ENCODE measurements at places on chromosomes 11 and 22.

GRCh38 chr22:35582218-35582860 lies 34.8 kb downstream of the MB start:
- DNase-seq = no peak

GRCh38 chr11:119027561-119028345 lies 2.9 kb downstream of the SLC37A4 start:
- DNase-seq = no peak

DNA sequence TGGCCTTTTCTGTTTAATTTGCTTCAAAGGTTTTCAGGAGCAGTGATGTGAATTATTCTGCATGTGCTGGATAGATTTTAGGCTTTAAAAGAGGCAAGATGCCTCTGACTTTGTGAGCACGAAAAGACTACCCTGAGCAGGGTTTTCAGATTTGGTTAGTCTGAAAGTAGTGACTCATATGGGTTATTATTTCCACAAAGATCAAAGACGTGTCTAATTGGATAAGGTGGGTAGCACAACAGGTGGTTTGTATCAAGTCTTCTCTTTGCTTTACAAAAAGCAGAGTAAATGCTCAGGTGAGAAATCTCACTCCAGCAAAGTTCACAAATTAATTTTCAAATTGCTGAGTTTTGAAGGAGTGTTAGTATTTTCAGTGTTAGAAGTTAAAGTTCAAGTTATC lies 37.6 kb upstream of the DBX1 start:
- DNase-seq = no peak

DNA sequence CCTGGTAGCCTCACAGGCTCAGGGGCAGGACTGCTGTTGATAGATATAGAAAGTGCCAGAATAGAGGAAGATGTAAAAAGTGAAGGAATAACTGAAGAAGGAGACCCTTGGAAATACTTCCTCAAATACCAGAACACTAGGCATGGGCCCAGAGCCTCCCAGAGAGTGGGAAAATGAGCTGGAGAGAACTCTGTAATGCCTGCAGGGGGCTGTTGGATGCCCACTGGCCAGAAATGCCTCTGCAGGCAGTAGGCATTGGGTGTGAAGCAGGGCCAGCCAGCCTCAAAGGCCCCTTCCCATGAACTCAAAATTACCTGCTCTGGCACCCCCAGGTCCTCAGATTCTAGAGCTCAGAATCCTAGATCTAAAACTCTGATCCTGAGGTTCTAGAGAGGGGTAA lies 15.1 kb downstream of the P2RY2 start:
- DNase-seq = no peak

- no peak for DNase-seq
These were observed 20.5 kb upstream of the MIEF1 start for GRCh38 chr22:39481595-39481994.

GRCh38 chr11:17738151-17738973 lies 3.8 kb downstream of the KCNC1 start:
- no peak for DNase-seq

DNA sequence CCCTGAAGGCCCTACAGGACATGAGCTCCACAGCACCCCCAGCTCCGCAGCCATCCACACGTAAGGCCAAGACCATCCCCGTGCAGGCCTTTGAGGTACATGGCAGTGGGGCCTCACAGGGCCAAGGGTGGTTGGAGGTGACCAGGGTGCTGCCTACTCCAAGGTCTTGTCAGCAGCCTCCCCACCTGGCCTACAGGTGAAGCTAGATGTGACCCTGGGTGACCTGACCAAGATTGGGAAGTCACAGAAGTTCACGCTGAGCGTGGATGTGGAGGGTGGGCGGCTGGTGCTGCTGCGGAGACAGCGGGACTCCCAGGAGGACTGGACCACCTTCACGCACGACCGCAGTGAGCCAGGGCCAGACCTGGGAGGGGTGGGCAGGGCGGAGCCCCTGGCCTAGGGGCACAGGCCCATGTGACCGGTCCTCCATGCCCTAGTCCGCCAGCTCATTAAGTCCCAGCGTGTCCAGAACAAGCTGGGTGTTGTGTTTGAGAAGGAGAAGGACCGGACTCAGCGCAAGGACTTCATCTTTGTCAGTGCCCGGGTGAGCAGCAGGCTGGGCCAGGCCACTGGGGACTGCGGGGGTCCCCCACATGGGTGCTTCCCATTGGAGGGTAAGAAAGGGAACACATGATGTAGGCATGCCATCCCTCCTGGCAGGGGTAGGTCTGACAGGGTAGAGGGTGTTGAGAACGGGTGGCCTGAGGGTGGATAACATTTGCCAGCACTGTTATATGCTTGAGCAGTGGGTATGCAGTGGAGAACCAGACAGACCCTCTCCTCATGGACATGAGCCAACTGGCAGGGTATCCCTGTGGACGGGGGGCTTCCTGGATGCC lies 5.6 kb downstream of the INPPL1 start:
- DNase-seq = no peak

- no peak for DNase-seq
These were observed 157.2 kb upstream of the TMEM45B start for GRCh38 chr11:129658526-129658867.

- no peak for DNase-seq
These were observed 28.9 kb upstream of the ACER3 start for GRCh38 chr11:76831686-76832310.

GRCh38 chr11:73645972-73646631 lies at the start of gene PLEKHB1:
Gene PLEKHB1 (plus strand): TSS chr11:73646581. CDS start chr11:73646609, 28 bp downstream.
- DNase-seq = no peak

DNA sequence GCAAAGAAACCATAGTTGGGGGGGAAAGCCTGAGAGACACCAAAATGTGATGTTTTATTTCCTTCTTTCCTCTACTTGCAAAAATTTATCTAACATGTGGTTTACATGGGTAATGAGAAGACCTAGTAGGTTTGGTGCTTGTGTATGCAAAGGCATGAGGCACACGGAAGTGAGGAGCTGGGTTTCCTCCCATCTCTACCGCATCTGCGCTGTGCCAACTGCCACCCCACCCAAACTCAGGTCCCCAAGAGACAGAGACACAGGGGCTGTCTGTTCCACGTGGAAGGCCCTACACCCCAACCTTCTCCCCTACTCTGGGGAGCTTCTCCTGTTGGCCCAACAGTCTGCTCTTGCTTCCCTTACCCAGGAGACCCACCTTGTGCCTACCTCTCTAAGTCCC lies 4.8 kb downstream of the RTL6 start:
- DNase-seq = no peak

DNA sequence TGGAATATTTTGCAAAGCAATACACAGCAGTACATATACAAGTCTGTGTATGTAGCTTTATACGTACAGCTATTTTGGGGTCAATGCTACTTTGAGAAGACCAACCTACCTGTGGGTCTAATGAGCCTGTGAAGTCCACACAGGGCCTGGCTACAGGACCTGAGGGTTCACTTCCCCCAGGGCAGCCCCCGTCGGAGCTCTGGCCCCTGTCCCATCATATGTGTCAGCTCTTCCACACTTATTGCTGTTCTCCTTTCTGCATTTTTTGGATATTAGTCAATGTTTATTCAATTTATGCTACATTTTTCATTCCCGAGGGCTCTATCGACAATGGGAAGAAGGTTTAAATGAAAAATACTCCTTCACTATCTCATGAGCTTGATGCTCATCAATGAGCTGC lies 1473.6 kb downstream of the BRD1 start:
- no peak for DNase-seq

- no peak for DNase-seq
These were observed 77.9 kb downstream of the FBXO7 start for GRCh38 chr22:32552521-32552920.

DNA sequence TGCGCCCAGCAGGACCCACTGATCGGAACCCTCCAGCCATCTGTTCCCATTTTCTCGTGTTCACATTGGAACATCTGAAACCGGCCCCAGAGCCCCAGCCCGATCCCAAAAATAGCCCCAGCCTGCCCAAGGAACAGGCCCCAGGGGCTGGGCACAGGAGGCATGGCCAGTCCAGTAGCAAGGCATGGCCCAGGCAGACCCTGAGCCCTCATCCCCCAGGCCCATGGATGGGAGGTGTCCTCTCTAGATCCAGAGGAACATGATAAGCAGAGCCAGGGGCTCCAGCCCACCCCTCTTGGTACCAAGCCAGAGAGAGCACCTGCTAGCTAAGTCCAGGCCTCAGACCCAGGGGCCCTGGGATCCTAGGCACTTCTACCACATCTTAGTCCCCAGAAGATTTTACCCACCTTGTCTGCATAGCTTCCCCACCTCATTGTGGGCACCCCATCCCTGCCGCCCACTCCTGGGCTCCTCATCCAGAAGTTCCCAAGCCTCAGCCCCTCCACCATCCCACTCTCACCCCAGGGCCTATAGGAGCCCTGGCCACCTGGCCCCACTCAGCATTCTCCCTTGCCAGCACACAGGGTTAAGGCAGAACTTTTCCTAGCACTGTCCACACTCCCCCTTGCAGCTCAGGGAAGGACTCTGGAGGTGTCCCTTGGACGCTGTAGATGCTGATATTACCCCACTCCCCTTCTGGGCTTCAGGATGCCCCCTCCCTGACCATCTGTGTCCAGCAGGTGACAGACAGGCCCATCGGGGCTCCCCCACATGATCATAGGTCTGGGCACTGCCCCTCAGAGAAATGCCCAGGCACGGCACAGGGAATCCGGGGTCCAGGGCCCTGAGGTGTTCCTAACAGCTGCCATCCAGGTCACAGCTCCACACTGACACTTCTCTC lies 9.5 kb downstream of the BCL9L start:
- DNase-seq = no peak

GRCh38 chr22:48432781-48433518 lies 1394.7 kb downstream of the BRD1 start:
- DNase-seq = no peak

- no peak for DNase-seq
These were observed 7.5 kb downstream of the CTTN start for GRCh38 chr11:70405679-70406395.

GRCh38 chr11:1807264-1807995 lies 27.4 kb upstream of the SYT8 start:
- DNase-seq = no peak

DNA sequence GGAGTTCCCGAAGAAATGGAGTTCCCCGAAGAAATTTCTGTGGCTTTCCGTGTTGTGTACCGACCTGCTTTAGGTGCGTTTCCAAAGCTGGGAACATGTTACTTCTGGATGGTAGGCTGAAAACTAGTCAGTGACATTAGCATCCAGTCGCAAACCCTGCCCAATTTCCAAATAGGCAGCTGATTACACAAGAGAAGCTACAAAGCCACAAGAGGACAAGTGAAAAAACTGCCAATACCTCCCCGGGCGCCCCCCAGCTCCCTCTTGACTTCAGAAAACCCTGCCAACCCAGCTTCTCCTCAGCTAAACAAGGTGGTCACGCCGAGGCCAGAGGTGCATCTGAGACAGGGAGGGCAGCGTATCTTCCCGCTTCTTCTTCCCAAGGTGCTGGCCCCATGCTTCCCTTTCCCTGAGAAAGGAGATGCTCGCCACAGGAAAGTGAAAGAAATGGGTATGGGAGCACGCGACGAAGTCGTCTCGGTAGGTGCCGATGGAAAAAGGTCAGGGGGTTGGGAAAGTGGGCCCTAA lies 551 bp downstream of the AGBL2 start:
- peak; percentile 29 for DNase-seq

GRCh38 chr11:20937826-20938225 lies 268.4 kb downstream of the NELL1 start:
- no peak for DNase-seq

DNA sequence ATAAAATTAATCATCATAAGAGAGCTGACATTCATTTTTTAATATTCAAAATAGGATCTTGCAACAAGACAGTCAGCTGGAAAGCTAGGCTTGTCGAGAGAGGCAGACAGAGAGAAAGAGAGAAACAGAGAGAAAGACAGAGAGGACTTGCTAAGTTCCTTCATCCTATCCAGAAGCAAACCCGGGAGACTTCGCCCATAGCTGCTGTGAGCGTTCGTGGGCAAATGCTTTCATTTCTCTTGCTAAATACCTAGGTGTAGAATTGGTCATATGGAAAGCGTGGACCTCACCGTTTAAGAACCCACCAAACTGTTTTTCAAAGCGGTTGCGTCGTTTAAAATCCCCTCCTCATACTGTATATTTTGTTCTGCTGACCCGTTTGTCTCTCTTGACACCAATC lies 25.3 kb upstream of the KRTAP5-6 start:
- DNase-seq = no peak

GRCh38 chr11:2771758-2772466 lies 72.1 kb upstream of the KCNQ1OT1 start:
- DNase-seq = no peak

GRCh38 chr11:103988595-103988969 lies 47.9 kb upstream of the DDI1 start:
- DNase-seq = no peak

- no peak for DNase-seq
These were observed 40.4 kb downstream of the SLCO2B1 start for GRCh38 chr11:75191330-75191717.

- no peak for DNase-seq
These were observed 5.4 kb downstream of the EMID1 start for GRCh38 chr22:29211066-29211465.

DNA sequence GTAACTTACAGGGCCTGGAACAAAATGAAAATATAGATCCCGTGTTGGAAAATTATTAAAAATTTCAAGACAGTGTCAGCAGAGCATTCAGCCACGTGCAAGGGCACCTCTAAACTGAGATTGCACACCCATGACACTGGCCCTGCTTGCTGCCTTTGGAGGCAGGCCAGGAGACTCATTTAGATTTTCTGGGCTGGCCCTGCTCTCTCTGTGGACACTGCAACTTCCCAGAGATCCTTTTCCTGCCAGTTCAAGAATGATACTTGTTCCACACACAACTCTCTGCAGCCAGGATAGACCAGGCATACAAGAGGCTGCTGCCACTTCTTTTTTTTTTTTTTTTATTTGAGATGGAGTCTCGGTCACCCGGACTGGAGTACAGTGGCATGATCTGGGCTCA lies 56.7 kb upstream of the PTPRJ start:
- no peak for DNase-seq

DNA sequence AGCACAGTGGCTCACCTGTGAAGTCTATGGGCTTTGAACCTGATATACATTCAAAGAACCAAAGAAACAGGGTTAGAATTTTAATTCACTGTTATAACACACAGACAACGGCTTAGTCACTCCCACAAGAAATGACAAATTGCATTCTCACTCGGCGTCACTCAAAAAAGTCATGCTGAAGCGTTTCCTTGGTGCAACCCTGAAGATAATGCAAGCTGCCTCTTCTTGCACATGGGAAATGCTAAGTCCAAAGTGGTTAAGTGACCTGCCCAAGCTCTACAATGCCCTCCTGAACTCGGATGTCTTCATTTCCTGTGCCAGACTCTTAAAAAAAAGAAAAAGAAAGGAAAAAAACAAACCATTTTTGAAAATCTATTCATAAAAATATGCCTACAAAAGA lies 10.0 kb downstream of the LGR4 start:
- DNase-seq = no peak

DNA sequence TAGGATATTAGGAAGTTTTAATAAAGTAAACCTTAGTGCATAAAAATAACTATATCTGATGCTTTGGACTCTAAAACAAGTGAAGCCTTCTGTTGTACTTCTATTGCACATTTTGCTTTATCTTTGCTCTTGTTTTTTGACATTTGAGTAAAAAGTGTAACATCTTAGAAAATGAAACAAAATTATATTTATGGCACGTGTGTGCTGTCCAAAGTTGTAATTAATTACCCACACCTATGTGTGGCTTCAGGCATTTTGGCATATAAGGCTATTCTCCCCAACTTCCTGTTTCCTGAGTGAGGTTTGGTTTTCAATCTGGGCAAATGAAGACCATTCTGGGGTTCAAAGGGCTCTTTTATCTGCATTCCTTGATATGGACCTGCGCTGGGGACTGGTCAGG lies at the start of gene OOSP1:
OOSP1 (plus strand) TSS at position 301 of the 400 bp plus-strand sequence; CDS start at position 324, 23 bp downstream.
- DNase-seq = no peak

Measured in suppressor macrophage treated with lipopolysaccharide for 1 hour (primary cell).